ENCODE measurements at places on chromosomes 11 and 22.

DNA sequence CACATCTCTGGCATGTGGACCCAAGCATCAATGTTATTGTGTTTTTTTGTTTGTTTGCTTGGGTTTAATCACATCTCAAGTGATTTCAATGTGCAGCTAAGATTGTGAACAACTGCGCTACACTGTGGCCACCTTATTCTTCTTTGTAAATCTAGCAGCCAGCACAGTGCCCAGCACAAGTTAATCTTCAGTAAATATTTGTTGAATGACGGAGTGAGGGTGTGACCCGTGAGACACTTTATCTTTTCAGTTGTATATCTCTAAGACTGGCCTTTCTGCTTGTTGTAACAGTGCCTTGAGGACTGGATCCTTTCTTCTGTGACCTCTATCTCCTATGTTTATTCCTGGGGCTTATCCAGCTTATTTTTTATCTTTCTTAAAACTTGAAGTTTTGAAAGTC lies 21.4 kb upstream of the AMOTL1 start:
- DNase-seq = no peak

GRCh38 chr11:6405052-6405667 lies 13.7 kb downstream of the APBB1 start:
- DNase-seq = no peak

GRCh38 chr11:31817621-31818424 lies 6.7 kb upstream of the PAX6 start:
- DNase-seq = no peak

DNA sequence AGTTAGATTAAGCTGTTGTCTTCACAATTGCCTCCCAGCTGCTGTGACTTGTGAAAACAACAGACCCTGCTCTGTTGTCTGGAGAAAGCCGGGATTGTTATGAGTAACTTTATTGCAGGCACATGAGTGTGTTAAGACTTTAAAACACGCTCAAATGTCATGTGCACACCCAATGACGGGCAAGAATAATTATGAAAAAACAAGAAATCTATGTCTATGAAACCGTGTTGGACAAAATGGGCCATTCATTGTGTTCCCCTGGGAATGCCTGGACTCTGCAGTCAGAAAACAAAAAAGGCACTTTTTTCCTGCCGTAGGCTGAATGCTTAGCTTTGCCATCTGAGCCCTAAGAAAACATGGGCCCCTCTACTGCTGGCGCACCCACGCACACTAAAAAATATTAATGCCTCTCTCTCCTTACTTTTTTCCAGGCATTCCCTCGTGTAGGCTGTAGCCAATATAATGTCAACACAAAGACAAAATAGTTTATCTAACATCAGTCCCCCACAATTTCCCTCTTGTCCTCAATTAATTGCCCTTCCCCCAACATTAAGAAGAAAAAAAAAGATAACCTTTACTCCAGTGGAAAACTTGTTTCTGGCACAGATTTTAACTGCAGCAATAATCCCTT lies 207.9 kb downstream of the SOX6 start:
- DNase-seq = no peak

GRCh38 chr11:13339195-13340153 lies 61.9 kb downstream of the BMAL1 start:
- no peak for DNase-seq

DNA sequence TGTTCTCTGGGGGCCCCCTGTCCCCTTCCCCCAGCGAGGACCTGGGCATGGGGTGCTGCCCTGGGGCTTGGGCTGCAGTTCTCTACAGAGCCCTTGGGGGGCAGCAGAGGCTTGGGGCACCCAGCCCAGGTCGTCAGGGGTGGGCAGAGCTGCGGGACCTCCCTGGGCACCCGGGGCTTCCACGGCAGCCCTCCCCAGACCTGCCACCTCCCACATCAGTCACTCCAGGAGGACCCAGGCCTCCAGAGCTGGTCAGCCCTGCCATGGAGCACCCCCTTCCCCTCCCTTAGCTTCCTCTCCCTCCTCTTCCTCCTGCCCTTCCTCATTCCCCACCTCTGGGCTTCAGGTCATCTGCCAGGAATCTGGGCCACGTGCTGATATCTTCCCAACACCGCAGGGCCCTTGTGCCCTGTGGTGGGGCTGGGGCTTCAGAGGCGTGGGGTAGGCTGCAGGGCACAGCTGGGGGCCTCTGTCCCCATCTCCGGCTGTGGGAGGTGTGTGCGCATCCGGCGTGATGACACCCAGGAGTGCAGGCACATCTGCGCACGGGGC lies 5.8 kb downstream of the TSPAN4 start:
- no peak for DNase-seq

- DNase-seq = no peak
Observed at GRCh38 chr11:4962816-4963215, 7.3 kb upstream of the OR51A2 start.

GRCh38 chr11:48006301-48006992 lies 26.1 kb downstream of the PTPRJ start:
- no peak for DNase-seq

DNA sequence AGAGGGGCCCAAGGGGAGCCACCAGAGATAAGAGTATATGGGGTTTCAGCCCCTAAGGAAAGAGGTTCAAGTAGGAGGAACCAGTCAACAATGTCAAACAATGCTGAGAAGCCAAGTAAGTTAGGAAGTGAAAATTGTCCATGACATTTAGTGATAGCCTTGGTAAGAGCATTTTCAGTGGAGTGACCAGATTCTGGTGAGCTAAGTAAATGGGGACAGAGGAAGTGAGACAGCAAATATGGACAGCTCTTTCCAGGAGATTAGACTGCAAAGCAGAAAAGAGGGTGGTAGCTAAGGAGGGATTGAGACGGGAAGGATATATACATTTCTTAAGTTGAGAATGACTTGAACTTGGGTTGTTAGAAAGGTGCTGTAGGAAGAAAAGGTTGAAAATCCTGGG lies 22.9 kb downstream of the POLD3 start:
- no peak for DNase-seq

DNA sequence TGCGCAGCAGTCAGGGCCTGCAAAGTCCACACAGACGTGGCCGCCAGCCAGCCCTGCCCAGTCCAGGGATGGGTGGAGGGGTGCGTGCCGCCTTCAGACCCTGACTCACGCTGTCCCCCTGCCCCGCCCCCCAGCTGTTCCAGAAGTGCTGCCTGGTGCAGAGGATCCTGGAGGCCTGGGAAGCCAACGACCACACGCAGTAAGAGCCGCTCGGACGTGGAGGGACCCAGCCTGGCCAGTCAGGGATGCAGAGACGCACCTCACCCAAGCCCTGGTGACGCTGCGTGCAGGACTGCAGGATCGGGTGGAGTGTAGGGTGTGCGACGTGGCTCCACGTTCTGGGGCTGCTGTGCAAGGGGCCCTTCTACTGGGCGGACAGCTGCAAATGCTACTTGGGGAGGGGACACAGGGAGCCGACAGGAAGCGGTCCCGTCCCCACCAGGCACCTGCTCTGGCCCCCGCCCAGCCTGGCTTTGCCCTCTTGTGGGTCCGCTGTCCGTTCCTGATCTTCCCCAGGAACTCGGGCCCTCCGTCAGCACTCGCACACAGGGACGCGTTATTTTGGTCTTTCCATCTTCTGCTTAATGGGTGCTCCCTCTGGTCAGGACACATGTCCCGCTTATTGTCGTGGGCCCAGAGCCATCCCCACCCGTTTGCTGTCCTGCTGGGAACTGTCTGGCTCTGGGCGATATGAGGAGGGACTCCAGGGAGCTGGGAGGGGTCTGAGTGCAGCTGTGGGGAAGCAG lies 42.5 kb downstream of the SBF1 start:
- no peak for DNase-seq

GRCh38 chr11:130574740-130575139 lies 126.3 kb downstream of the ADAMTS15 start:
- DNase-seq = no peak

- no peak for DNase-seq
Observed at GRCh38 chr11:33697997-33698396, 2.6 kb downstream of the C11orf91 start.

- DNase-seq = no peak
Observed at GRCh38 chr11:120132645-120133185, 5.2 kb downstream of the TRIM29 start.

GRCh38 chr11:105230586-105230985 lies 91.0 kb upstream of the CARD18 start:
- DNase-seq = no peak

DNA sequence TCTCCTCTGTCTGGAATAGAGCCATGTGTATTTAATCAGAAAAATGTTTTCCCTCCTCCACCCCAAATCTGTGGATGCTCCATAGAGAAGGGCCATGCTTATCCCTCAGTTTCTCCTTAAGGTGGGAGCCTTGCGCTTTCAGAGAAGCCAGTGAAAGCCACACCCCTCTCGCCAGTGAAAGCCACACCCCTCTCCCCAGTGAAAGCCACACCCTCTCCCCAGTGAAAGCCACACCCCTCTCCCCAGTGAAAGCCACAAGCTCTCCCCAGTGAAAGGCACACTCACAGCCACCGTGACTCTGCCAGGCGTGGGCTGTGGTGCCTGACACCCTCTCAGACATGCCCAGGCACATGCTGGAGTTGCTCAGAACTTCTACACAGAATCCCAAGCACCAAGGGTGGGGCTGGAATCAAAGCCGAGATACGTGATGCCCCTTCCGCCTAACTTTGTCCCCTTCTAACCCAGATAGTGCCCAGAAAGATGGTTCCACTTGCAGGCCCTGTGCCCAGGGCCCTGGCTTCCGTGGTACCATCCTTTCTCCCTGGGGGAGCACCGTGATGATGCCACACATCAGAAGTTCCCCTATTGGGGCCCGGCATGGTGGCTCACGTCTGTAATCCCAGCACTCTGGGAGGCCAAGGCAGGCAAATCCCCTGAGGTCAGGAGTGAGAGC lies 16.5 kb upstream of the PRR5 start:
- DNase-seq = peak; percentile 85

DNA sequence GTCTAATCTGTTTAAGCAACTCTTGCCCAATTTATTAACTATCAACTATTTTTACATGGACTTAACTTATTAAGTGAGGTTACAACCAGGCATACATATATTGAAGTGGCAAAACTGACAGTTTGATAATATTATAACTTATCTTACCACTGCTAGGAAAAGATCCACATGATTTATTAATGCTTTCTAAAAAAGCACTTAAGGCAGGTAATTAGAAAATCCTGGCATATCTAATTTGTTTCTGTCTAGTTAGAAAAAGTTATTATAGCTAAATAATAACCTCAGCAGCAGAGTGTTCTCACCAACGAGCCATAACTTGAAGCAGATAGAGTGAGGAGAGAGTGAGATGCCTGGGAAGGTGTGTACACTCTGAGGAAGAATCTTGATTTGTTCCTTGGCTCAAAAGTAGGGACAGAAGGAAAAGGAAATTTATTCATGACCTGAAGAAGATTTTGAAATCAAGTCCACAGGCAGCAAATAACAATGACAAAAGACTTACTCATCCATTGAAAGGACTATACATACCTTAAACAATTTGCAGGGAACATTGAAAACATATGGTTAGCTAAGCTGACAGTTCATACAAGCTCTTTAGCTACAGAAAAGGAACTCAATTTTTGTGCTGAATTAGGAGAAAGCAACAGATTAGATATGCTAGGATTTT lies 7.1 kb upstream of the MUC15 start:
- DNase-seq = no peak

DNA sequence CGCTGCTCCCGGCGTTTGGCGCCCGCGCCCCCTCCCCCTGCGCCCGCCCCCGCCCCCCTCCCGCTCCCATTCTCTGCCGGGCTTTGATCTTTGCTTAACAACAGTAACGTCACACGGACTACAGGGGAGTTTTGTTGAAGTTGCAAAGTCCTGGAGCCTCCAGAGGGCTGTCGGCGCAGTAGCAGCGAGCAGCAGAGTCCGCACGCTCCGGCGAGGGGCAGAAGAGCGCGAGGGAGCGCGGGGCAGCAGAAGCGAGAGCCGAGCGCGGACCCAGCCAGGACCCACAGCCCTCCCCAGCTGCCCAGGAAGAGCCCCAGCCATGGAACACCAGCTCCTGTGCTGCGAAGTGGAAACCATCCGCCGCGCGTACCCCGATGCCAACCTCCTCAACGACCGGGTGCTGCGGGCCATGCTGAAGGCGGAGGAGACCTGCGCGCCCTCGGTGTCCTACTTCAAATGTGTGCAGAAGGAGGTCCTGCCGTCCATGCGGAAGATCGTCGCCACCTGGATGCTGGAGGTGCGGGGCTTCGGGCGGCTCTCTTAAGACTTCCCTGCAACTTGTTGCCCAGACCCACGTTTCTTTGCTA lies at the start of gene CCND1:
Gene CCND1 (plus strand): TSS at position 162 of the 587 bp plus-strand sequence. CDS start 158 bp downstream, at position 320.
- DNase-seq = peak; percentile 28

- no peak for DNase-seq
Observed at GRCh38 chr11:102946237-102946636, 9.3 kb downstream of the MMP13 start.

DNA sequence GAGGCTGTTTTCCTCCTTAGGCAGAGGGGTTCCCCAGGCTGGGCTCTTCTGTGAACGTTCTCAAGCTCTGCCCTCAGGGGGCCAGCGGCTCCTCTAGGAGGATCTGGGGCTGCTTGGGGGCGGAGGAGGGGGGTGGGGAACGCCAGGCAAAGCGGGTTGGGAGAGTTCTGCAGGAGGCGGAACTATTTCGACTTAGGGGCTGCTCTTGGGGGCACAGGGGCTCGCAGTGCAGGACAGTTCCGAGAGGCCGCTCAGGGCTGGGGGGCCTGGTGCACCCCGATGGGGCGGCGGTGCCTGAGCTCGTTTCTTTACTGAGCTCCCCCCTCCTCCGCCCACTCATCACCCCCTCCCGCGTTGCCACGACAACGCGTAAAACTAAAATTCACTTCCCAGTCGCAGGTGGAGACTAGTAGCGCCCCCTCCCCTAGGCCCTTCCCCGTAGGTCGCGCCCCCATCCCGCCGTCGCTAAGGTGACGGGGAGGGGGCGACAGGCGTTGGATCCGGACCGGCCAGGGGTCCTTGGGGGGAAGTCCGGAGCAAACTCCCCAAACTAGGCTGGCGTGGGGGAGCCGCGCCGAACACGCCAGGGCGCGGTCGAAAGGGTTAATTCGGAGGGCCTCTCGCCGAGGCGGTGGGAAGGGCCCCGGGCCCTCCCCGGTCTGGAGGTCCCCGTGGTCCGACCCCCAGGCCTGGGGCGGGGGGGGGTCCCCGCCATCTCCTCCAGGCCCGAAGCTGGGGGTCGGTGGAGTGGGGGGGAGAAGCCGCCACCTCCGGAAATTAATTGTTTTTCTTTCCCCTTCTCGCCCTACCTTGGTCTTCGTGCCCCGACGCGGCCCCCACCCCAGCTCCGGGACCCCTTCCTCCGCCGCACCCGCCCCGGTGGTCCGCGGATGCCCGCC lies 857 bp downstream of the SHANK3 start:
- DNase-seq = peak; percentile 78

DNA sequence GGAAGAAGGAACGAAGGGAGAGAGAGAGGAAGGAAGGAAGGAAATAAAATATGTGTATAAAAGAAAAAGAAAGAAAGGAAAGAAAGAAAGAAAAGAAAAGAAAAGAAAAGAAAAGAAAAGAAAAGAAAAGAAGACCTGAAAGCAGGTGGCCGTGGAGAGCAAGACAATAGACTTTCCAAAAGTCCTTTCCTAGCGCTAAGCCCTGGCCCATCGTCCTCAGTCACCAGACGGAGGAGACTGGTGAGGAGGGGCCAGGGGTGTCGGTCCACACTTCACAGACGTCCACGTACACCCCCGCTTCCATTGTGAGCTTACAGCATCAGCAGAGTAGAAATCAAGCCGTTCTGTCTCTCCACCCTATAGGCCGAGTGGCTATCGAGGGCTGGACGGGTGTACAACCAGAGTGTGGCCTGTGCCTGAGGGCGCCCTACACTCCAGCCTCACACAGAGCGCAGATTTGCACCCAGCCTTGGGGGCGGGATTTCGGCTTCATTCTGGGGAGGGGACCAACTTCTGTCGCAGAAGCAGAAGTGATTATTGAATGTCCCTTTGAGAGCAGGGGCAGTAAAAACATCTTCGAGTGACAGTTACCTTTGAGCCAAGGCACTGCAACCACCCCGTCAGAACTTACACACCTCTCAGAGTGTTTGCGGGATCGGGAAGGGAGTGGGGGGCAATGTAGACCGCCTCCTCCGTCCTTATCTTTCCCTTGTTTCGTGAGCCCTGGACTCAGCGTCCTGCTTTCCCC lies 2.0 kb upstream of the BSX start:
- DNase-seq = no peak
